ENCODE measurements at places on chromosomes 3 and 15.

- DNase-seq: no peak
Measured at GRCh38 chr3:60743631-60744164, 507.6 kb downstream of the FHIT start.

DNA sequence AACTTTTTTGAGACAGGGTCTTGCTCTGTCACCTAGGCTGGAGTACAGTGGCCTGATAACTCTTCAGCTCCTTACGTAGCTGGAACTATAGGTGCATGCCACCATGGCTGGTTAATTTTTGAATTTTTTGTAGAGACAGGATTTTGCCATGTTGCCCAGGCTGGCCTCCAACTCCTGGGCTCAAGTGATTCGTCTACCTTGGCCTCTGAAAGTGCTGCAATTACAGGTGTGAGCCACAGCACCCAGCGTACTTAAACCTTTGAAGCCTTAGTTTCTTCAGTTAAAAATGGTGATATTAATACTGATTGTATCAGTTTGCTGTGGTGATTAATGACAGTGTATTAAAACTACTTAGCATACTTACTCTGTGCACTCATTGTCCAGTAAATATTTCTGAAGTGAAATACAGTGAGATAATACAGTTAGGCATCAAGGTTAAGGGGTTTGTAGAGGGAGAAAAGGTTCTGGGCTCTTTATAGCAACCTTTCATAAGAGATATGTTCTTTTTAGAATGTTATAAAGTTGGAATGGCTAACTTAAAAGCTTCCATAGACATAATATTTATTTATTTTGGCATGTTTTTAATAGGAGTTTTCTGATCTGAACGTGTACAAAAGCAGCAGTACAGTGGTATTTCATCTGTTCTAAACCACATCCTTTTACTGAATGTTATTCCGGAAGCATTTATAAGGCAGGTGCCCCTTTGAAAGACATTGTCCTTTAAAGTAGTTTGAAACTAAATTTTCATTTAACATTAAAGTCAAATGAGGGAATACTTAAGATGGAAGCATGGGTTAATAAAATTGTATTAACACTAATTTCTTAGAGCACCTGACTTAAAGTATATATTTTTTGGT is 23.6 kb downstream of the NCK1 start:
- DNase-seq: no peak

DNA sequence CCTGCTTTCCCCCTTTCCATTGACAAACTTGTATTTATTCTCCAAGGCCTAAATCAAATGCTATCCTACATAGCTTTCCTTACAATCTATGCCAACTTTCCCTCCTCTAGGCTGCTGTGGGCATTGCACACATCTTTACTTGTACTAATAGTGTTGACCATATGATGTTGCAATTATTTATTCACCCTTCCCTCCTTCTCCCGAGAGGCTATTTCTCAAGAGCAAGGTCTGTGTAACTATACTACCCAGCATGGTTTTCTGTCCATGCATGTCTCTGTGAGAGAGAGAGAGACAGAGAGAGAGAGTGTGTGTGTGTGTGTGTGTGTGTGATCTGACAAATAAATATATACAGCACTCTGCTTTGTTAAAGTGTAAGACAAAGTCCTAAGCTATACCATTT is 63.8 kb downstream of the GTPBP8 start:
- no peak for DNase-seq

- no peak for DNase-seq
Measured at GRCh38 chr15:99427668-99428361, 138.0 kb upstream of the MEF2A start.

DNA sequence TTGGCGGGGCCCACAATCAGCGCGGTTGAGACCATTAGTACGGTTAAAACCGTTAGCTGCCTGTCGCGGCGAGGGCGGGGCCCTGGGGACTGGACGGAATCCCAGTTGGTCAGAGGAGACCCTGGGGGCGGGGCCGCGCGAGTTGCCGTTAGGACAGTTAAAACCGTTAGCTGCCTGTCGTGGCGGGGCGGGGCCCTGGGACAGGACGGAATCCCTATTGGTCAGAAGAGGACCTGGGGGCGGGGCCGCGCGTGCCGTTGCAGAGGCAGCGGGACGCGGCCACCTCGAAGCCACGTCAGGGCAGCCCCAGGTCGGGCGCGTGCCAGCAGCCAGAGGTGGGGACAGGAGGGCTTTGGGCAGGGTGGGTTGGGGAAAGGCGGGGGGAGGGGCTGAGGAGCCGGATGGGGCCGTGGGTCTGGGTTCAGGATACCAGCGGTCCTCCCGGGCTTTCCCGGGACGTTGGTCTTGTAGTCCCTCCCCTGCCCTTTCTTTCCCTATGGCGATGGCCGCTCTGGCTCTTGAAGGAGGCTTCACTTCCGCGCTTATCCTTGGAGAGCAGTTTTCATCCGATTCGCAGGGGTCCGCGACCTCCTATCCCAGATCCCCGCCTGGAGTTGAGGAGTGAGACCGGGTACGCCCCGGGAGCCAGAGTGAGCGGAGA is 28.0 kb downstream of the KLHDC8B start:
- no peak for DNase-seq

- no peak for DNase-seq
Measured at GRCh38 chr3:177760803-177761202, 563.5 kb upstream of the TBL1XR1 start.

DNA sequence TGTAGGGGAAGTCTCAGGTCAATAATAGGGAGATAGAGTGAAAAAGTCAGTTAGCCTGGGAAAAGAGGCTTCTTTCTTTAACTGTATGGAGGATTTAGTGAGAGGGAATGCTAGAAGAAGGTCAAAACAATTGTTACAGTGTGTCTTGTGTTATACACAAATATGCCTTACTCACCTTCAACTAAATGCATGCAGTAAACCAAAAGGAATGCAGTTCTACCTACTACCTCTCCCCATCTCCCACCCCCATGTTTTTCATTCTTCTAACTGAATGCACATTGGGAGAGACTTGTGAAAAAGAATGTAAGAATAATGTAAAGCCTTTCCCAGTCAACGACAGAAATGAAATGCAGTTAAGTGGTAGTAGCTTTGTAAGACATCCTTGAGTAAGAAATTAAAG is 33.8 kb downstream of the CCDC66 start:
- no peak for DNase-seq

- DNase-seq: no peak
Measured at GRCh38 chr3:157786211-157786610, 283.0 kb upstream of the VEPH1 start.

- no peak for DNase-seq
Measured at GRCh38 chr15:40831861-40832260, 3.4 kb upstream of the PPP1R14D start.

GRCh38 chr3:132283916-132284405 is 33.2 kb upstream of the ACP3 start:
- DNase-seq: no peak

GRCh38 chr3:46947546-46947901 is 29.0 kb downstream of the CCDC12 start:
- no peak for DNase-seq

GRCh38 chr15:78739206-78739605 is 72.1 kb downstream of the ADAMTS7 start:
- no peak for DNase-seq

GRCh38 chr3:123379041-123379830 is 69.7 kb downstream of the ADCY5 start:
- DNase-seq: no peak

DNA sequence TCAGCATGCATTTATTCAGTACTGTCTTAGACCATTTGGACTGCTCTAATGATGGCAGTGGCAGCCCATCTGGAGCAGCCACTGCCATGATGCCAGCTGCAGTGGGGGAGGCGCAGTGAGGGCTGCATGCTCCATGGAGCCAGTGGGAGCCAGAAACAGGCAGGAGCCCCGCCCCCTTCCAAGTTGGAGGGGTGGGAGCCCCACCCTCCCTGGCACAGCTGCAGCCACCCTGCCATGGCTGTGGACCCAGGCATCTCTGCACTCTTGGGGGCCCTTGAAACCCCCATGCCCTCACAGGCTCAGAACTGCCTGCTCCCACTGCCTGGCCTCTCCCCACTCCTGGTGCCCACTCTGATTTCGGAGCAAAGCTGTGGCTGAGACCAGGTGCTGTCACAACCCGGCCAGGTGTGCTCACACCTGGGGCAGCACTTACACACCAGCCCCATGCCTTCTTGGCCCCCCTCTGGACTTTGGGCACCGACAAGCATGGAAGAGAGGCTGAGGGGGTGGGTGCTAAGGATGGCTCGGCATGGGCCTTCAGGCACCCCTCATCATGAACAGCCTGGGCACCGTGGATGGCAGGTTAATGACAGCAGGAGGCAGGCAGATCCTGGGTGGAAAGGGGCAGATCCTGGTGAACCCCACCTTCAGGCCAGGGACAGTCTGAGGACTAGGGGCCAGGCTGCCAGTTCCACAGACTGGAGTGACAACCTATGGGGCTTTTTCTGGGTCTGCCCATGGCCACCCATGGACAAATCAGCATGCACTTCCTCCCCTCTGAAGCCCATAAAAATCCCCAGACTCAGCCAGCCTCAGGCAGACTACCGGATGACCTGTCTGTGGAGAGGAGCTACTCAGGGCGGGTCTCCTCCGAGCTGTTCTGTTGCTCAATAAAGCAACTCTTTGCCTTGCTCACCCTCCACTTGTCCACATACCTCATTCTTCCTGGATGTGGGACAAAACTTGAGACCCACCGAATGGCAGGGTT is 18.3 kb downstream of the TBC1D21 start:
- DNase-seq: no peak

GRCh38 chr3:134445636-134446035 is 40.1 kb downstream of the ANAPC13 start:
- DNase-seq: no peak

DNA sequence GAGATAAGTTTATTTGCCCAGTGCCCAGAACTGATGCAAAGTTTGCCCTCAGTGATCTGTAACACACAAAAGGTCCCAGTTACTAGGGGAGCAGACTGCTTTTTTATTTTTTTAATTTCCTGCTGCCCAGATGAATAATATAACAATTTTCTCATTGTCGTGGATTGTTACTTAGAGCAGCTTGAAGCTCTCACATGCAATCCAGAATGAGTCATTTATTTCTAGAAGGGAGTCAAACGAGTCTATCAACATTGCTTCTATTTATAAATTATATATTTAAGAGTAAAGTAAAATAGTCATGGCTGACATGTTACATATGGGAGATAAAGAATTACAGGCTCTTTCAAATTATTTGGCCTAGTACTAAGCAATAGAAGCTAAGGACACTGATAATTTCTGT is 41.3 kb downstream of the MEIS2 start:
- no peak for DNase-seq

DNA sequence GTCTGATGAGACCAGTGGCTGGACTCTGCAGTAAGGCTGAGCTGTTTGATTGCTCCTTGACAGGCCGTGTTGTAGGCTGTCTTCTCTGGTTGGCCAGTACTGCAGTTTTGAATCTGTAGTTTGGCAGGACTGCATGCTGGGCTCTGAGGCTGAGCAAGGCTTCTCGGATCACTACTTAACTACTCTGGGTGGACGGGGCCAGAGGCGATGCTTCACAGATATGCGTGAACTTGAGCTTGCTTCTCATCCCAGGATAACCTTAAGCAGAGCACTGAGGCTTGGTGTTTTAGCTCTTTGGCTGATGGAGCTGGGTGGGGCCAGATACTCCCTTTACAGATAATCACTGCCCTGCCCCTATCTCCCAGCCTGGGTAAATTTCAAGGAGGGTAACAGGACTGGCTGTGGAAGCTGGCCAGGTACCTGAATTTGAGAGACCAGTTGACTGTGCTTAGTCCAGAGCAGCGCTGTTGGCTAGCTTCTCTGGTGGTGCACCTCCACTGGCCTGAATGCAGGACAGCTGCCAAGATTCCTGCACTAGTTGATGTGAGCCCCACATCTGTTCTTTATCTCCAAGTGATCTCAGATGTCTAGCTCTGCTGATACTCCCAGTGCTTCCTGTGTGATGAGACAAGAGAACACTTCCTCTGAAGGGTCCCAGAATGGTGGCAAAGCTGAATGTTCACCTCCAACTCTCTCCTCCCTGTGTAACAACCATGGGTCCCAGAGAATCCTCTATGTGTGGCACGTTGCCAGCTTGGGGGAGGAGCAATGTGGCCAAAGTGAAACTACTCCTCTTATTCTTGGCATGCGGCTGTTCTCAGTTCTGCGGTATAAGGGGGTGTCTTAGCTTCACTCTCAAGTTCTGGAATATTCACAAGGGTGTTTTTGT is 37.9 kb downstream of the RPL39L start:
- DNase-seq: no peak

GRCh38 chr3:161038725-161039124 is 66.4 kb downstream of the B3GALNT1 start:
- DNase-seq: no peak

DNA sequence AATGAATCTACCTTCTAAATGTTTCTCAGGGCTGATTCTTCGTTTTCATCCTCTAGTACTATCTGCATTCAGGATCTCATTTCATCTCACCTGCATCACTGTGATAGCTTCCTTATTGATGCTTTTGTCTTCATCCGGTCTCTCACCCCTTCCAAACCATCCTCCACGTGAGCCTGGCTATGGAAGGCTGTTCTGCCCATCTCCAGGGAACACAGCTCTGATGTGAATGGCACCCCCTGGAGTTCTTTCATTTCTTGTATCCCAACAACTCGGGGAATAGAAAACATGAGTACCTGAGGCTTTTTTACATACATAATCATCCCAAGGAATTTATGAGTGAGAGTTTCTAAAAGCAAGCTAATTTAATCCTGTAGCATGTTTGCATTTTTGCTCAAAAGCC is 8.8 kb upstream of the DPPA4 start:
- DNase-seq: no peak

DNA sequence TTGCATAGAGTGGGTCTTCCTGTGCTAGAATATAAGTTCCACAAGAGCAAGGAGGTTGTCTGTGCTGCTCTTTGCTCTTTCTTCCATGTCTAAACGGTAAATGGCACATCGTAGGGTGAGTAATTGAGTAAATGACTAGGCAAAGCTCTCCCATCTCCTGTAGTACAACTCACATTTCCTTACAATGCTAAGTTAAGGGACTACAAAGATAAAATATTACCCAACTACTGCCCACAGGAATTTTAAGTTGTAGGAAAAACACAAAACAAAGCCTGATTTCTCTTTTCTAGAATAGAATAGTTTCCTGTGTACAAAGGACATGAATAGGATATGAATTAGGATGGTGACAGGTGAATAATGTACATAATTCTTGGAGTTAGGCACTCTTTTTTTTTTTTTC is 19.9 kb upstream of the LRIG1 start:
- DNase-seq: no peak

All from cerebellar nuclear complex (tissue), 1 donor.